ENCODE measurements at places on chromosomes 6 and 20. TPM values are rescaled to one million over a fixed set of nuclear protein-coding genes. Genes with fewer than 3 reads are reported as not detected.

The CGA gene
- not detected for total RNA-seq

The ZKSCAN8 gene
- total RNA-seq = 10.2 TPM

The PTCHD4 gene
- total RNA-seq = 0.38 TPM

The FERMT1 gene
- total RNA-seq = 7.0 TPM

GRCh38 chr20:16939051-16939450, 190.9 kb downstream of the OTOR start:
- DNase-seq = no peak

- DNase-seq = no peak
Observed at GRCh38 chr6:80642452-80642851, 536.0 kb downstream of the BCKDHB start.

DNA sequence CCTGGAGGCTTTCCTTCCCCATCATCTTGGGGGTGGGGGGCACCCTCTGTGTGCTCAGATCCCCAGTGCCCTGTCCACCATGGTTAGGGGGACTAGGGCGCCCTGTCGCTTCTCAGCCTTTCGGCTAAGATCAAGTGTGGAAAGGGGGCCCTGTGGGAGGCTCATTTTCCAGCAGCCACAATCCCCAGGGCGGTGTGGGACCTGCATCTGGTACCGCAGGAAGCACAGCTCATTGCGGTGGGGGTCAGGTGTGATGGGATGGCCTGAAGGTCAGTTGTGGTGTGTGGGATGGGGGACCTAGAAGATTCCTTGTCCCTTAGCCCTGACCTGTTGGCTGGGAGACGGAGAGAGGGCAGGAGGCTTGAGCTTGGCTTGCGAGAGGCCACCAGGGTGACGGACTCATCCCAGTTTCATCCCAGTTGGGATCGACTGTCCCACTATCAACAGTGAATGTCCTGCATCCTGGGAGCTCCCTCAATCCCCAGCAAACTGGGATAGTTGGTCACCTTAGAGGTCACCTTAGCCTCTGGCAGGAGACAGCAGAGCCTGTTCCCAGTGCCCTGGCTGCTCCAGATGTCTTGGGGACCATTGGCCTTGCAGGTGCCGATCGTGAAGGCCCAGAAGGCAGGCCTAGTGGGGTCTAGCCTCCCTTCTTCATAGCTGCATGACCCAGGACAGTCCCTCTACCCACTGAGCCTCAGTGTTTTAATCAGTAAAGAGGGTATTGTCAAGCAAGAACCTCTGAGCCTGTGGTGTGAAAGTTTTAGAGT, 64.5 kb upstream of the PMEPA1 start:
- DNase-seq = no peak

DNA sequence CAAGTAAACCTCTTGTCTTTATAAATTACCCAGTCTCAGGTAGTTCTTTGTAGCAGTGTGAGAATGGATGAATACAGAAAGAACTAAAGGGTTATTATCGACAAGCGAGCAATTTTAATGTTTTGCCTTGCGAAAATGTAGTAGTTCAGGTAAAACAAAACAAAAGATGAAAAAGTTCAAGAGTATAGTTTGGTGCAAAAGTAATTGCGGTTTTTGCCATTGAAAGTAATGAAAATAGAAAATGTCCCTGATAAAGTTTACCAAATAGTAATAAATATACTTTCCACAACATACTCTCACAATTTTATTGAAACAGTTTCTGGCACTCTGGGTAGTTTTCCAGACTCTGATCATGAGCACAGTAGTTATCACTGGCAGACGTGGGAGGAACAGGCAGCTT, 71.9 kb upstream of the SLC35B3 start:
- DNase-seq = no peak

DNA sequence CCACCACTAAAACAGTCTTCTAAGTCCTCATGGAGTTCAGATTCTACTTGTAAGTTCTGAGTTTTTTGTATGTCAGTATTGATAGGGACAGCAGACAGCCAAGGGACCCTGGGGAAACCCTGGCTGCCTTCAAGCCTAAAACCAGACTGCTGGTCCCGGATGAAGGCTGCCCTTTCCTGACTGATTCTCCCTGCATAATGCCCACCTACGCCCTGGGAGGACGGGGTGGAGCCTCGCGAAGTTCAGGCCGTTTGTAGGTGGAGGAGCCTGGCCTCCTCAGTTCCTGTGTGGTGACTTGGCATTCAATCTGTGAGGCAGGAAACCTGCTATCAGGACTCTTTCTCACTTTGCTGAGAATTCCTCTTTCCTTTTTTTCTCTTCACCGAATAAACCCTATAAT, 120.3 kb upstream of the LGSN start:
- DNase-seq = no peak

Data from A172 (cell line).